ENCODE measurements at places on chromosomes 5 and 9.
A peak's percentile ranks its signal among the peaks of the same experiment; 100 is the strongest.

- no peak for DNase-seq
These were observed 55.8 kb downstream of the SLC22A5 start for GRCh38 chr5:132425009-132425937.

DNA sequence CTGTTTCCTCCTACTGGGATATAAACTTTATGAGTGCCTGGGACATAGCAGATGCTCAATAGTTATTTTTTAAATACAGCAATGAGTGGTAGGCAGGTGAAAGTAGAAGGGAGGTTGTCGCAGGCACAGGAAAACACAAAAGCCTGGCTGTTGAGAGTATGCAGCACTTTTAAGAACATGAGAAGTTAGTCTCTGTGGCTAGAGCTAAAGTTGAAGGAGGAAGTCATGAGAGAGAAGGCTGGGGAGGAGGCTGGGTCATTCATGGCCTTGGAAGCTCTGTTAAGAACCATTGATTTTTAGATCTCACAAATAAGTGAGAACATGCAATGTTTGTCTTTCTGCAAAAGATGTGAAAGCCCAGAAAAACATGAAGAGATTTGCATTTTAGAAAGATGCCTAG lies 126.7 kb downstream of the PRKACG start:
- no peak for DNase-seq

DNA sequence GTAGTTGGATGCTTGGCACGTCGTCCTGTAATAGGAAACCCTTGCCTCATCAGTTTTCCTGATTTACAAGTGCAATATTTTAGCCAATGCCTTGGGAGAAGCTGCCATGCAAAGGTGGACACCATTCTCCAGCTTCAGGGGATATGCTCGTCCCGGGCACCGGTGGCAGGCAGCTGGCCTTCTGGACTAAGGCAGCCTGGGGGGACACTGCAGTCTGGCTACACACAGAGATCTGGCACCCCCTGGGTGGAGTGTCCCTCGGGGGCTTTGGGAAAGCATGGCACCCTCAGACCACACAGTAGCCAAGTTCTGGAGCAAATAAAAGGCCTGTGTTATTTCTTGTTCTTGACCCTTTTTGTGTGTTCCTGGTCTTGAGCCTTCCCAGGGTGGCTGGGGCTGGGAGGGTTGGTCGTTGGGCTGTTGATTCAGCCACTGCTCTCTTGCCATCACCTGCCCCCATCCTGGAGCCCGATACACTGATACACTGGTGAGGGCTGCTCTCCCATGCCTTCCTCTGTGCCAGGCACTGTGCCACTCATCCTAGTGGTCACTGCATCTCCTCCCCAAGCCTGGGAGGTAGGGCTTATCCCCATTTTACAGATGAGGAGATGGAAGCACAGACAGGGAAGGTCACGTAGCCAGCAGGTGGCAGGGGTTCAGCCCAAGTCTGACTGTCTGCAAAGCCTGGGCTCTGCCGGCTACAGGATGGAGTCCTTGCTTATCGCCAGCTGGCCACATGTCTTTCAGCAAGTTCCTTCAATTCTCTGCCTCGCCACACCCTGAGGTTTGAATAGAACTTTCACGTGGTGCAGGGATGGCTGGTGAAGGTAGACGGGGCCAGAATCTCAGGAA lies 134.1 kb downstream of the RGS3 start:
- DNase-seq, result no peak

GRCh38 chr9:117030254-117030768 lies 343.2 kb downstream of the TRIM32 start:
- DNase-seq, result no peak

DNA sequence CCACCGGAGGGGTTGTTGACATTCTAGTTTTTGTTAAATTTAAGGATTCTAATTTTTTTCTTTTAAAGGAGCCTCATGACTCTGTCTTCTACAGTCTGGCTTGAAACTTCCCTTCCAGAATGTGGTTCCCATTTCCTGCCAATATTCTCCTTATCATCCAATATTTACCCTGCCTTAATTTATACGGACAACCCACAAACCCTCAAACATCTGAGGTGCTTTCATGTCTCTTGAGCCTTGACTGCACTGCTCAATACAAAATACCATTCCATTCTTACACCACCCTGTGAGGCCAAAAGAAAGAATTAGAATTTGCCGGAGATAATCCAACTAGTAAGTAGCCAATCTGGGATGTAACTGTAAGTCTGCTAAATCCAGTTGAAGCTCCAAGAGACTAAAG lies 346.5 kb downstream of the SPOCK1 start:
- DNase-seq, result no peak

DNA sequence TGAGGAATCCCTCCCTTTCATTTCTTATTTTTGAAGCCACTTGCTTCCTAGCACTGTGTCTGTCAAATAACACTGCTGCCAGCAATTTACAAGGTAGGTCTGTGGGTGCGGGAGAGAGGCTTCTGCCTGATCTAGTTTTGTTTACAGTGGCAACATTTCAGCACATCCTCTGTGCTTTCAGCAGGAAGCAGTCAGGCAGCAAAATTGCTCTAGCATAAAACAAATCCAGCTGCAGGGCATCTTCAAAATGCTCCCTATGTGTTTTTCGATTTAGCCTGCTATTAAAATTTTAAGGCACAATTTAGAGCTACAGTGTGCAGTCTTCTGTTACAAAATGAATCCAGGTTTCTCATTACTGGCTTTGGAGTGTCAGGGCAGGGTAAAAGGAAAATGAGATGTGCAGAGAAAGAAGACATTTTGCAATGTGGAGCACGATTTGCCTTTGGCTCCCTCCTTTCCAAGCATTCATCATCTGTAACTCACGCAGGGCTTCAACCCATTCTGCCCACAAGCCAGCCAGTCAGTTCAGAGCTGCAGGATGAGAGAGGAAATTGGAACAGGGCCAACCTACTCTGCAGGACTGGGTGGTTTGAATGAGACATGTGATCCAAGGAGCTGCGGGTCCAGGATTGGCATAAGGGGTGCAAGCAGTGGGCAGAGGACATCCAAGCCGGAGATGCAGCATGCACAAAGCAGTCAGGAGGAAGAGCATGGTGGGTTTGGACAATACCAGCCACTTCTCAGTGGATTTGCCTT lies 143.4 kb upstream of the APC start:
- DNase-seq, result peak; percentile 83

- DNase-seq, result no peak
These were observed 87.1 kb upstream of the ELL2 start for GRCh38 chr5:96048763-96049162.

GRCh38 chr5:141192110-141192725 lies at the start of gene PCDHB10:
PCDHB10 (plus strand) TSS chr5:141192353; CDS start chr5:141192553, 200 bp downstream.
- no peak for DNase-seq

DNA sequence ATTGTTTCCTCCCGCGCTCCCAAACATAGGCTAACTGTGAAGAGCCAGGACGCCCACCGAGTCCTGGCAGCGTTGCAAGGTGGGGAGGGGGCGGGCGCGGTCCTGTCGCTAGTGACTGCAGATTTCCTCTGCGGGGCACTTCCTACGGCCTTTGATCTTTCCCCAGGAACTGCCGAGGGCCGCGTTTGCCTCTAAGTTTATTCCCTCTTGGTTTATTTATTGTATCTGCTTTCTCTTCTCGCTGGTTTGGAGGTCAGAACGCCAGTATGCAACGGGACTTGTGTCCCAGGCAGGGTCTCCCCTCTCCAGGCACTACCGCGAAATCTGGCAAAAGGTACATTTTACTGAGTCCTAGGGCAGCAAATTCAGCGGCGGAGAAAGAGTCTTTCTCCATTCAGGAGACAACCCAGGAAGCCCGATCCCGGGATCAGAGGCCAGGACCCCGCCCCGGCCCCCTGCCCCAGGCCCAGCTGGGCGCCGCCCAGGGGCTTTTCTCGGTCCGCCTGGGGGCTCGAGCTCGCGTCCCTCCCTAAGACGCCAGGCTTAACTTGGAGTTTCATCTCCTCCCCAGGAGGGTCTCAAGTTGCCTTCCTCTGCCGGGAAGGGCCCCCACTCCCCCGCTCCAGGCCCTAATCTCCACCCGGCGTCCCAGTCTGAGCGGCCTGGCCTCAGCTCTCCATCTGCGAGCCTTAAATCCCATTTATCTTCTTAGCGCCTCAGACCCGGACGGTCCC lies 884 bp upstream of the EGFLAM start:
- DNase-seq, result no peak

DNA sequence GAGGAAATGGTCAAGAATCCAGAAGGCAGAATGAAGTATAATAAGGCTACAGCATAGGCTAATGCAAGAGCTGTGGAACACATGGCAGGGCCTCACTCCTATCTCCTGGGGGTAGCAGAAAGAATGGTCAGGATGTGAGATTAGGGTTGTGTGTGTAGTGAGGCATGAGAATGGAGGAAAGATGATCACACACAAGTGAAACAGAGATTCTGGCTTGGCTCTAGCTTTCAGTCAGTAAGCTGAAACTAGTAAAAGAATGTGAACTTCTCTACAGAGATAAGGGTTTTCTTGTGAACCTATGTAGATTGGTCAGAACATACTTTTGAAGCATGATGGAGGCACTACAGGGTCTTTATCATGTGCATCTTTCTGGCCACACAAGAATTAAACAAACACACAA lies 298.8 kb downstream of the ASTN2 start:
- no peak for DNase-seq

- DNase-seq, result peak; percentile 47
These were observed 6.4 kb upstream of the ST6GALNAC6 start for GRCh38 chr9:127905788-127906191.

GRCh38 chr9:119788921-119789320 lies 419.7 kb upstream of the BRINP1 start:
- no peak for DNase-seq

DNA sequence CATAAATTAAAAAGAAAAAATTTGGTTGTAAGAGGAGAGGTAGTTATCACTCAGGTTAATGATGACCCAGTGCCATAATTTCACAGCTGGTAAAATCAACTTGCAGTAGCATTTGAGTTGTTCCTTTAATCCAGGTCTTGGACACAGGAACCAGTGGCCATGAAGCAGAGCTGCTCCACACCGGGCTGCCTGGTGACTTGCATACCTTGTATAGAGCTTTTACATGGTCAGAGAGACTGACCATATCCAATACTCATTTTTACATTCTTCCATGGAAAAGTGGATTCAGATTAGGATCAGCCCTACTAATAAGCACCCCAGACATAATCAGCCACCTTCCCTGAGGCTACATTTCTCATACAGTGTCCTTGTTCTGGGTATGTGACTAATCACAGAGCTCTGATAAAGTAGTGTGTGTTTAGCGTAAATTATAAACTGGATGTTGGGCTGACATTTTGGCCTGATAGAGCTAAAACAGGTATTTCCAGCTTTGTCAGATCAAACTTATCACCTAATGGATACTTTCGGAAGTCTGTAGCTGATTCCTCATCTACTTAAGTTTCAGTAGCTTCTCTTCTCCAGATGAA lies 77.0 kb upstream of the ZSWIM6 start:
- DNase-seq, result no peak

DNA sequence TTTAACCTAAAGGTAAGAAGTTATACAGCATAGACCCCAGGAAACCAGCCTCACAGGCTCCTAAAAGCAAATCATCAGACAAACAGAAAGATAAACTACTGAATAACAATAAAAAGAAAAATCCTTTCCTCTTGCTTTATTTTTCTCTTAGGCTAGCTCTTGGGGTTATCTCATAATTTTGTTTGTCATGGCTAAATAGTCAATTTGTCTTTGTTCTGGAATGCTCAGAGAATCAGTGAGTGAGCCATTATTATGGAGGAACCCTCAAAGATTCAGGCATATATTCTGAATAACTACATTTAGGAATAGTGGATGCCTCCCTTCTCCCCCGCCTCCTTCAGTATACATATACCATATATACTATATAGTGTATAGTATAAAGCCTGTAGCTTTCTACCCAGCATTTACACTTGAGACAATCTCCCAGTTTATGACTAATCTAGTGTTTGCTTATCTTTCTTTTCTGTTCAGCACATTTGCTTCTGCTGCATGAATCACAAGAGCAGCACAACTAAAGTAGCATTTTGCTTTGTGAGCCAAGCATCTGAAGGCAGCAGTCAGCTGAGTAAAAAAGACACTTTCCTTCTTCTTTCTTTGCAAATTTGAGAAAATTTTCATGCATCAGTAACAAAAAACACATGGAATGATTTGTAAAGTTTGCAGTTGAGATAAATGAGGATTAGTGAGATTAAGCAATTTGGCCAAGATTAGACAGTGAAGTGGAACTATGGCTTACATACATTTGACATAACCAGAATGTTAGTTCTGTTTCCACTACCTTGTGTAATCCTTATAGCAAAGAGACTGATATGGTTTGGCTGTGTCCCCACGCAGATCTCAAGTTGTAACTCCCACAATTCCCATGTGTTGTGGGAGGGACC lies 45.3 kb upstream of the PPP3R2 start:
- DNase-seq, result no peak

GRCh38 chr5:79842991-79843390 lies 148.1 kb downstream of the MTX3 start:
- no peak for DNase-seq

GRCh38 chr9:124075761-124076160 lies 64.2 kb downstream of the LHX2 start:
- DNase-seq, result no peak

DNA sequence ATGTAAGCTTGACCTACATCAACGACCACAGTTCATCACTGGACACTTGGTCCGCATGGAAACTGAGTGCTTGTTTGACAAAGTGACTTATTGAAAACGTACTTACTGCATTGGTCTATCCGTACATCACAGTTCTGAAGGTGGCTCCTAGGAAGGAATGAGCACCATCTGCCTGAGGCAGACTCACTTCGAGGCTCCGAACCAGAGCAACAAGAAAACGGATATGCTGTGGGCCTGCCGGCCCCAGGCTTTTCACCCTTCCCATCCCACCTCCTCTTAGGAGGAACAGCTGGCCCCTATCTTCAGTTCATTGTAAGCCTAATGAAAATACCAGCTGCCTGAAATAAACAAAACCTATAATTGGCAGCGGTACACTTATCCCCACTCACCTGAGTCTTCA lies 67.2 kb upstream of the TSLP start:
- DNase-seq, result no peak

DNA sequence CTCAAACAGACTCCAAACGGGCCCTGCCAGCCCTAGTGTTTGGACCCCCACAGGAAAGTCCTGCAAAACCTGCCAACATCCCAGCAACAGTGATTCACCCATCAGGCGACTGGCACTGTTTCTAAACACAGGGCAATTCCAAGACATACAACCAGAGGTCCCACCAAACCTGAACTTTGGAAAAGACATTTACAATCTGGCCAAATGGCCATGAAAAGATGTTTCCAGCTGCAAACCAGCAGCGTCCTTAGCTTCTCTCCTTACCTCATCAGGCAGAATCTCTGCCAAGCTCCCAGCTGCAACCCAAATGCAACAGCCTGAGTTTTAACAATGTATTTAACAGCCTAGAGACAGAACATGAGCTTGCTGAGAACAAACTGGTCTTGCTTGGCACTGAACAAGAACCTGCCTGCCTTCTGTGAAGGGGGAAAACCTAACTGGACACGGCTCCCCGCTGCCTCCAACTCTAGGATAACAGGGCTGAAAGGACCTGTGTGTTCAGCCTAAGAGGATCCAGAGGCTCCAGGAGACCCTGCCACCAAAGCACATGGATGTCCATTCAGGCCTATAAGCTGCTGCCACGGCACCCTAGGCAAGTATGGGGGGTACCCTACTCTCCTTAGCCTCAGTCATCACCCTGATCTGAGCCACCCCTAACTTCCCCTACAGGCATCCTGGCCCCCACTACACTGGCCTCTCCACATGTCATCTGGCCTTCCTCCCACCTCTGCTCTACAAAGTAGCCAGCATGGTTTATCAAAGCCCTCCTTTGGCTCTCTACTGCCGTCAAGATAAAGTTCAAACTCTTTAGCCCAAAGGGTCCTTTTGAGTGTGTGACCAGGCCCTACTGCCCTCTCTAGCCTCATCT lies 5.6 kb downstream of the P4HA2 start:
- no peak for DNase-seq

- no peak for DNase-seq
These were observed 236.1 kb downstream of the ADAMTSL1 start for GRCh38 chr9:18710065-18710464.

GRCh38 chr5:16916262-16916878 lies 19.7 kb downstream of the MYO10 start:
- no peak for DNase-seq
